ENCODE measurements at places on chromosomes 12 and 14.

GRCh38 chr14:67882986-67883555, 63.5 kb downstream of the RAD51B start:
- no peak for DNase-seq

DNA sequence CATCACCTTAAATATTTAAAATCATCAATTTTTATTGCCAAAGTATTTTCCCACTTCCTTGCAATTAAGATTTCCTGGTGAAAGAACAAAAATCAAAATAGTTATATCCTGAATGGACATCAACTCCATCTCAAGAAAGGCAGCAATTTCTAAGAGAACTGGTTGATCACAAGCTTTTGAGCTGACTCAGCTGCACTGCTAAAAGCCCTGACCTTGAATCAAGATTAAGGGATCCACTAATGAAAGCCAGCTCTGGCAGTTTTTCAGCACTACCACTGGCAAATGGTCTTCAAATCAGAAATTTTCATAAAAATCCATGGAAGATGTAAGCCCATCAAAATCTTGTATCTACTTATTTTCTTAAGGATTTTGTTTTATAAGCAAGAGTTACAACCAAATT, 123.4 kb downstream of the SLC6A15 start:
- DNase-seq = no peak

DNA sequence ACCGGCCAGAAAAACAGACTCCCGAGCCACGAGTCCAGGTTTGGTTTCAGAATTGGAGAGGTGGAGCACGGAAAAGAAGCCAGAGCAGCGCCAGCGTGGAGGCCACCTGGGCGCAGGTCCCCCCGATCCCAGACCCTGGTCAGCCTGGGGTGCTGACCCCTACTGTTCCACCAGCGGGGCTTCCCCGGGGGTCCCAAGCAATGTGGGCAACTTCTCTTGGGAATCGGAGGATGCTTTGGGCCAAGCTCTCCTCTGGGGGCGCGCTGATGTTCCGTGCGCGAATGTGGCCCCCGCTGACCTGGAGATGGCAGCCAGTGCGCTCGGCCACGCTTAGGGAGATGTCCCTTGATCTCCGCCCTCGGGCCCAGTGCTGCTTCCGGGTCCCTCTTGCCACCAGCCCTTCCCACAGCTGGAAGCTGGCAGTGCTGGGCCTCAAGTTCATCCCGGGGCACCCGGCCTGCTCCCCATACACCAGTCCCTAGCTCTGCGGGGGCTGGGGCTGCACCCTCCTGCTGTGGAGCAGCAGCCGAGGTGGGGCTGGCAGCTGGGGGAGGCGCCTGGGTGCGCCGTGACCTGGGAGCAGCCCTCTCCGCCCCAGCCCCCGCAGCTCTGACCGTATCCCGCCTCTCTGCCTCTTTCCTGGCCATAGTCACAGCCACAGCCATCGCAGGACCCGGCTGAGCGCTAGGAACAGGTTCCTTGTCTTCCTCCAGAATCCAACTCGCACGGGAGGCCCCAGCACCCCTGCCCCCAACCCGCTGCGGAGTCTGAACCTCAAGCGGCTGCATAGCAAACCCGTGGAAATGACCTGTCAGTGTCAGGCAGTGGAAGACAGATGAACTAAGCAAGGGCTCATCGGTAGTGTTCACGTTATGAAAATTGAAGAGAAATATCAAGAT, 91.2 kb downstream of the RCOR1 start:
- DNase-seq = peak; percentile 34

GRCh38 chr12:110575326-110575725, 7.8 kb downstream of the PPTC7 start:
- no peak for DNase-seq

DNA sequence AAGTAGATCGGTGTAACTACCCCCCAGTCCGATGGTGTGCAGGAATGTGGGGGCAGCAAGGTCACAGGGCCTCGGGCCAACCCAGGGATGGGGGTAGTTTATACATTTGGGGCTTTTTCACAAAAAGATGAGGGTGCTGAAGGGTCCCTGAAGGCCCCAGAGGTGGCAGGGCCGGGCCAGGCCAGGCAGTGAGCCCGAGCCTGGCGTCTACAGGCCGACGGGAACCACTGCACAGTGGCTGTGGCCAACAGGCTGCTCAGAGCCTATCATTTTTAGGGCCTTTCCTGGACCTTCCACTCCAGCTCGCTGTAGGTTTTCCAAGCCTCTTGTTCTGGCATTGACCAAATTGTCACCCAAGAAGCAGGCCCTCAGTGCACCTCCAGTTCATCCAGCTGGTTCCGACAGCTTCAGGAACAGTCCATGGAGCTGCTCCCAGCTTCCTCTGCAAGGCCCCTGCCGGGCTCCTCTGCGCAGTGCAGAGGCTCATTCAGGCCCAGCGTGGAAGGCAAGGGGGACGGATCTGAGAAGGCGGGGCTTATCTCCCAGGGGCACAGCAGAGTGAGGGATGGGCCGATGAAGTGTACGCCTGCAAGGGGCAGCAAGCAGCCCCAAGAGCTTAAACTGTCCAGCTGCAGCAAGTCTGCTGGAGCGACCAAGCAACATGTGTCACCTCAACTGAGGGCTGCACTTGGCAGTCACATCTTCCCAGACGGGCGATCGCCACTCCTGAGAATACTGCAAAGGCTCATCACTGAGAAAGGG, 13.9 kb downstream of the CDCA4 start:
- no peak for DNase-seq

- no peak for DNase-seq
These were observed 151.5 kb downstream of the LRFN5 start for GRCh38 chr14:41758011-41758665.

- peak; percentile 70 for DNase-seq
These were observed 488.0 kb upstream of the STXBP6 start for GRCh38 chr14:25537846-25538455.

DNA sequence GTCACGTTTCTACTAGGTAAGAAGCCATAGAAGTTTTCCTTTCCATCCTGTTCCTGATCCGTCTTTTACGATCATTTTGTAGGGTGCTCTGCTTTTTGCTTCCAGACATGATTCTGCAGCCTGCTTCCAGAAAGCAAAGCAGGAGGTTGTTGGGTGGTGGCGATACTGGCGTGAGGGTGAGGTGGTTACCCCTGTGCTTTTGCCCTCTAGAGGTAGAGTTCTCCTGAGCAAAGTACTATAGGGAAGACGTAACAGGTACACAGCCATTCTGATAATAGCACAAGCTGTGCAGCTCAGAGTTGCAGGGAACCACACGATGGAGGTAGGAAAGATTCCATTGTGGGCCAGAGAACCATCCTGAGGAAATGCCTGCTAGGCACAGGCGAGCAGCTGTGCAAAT, 186.0 kb downstream of the PAH start:
- peak; percentile 38 for DNase-seq

GRCh38 chr14:64502456-64502855, 1.2 kb downstream of the ZBTB25 start:
- DNase-seq = no peak

- no peak for DNase-seq
These were observed 24.8 kb upstream of the ZFP36L1 start for GRCh38 chr14:68817506-68818212.

DNA sequence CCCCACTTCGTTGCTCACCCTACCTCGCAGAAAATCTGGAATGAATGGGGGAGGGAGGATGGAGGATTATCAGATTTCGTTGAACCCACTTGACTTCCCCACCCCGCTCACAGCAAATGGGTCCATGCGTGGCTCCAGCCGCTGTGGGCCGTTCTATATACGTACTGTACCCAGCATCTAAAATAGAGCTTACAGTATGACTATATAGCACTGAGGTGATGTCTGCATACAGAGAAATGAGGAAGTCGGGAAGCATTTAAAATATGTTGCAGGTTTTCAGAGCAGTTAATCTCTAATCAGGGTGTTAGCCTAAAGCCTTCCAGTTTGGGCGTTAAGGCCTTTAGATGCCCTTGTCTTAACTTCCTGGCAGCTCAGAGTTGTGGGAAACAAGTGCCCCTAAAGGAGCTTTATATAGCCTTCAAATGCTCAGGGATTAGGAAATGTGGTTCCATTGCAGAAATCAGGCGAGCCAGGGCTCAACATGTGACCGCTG, 1.4 kb downstream of the BICDL1 start:
- DNase-seq = no peak

Data from H9 (cell line).